Fibroblast of gingiva (primary cell): ENCODE measurements at places on chromosomes 6 and 20.

DNA sequence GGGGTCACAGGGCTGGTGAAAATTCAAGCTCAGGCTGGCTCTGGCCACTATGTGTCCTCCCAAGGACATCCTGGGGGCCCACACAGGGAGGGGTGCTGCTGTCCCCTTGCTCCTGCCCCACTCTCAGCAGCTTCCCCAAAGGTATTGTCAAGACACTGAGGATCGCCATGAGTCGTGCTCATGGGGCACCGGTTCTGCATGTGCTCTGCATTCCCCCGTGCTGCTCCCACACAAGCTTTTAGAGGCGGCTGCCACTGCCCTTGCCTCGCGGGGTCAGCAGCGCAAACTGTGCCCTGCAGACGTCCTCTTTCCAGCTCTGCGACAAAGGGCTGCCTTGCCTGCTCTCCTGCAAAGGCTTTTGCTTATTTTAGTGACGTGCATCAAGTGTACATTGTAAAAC is 179.8 kb downstream of the ERMARD start:
- DNase-seq = no peak

DNA sequence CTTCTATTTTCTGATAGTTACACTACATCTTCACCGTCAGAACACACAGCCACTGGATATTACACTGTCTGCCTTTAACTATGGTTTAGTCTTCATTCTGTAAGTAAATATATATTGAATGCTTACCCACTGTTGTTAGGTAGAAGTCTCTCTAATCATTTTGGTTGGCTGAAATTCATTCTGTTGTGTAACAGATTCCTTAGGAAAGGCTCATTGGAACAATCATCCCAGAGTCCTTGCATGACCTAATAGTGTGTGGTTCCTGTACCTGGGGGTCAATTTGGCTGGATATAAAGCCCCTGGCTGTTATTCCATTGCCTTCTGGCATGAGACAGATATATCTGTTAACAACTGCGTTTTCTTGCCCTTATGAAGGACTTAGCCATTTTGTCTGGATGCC is 9.9 kb downstream of the BLOC1S5 start:
- no peak for DNase-seq

GRCh38 chr6:39225946-39226437 is 3.3 kb downstream of the KCNK5 start:
- no peak for DNase-seq

- DNase-seq = no peak
These were observed 4.6 kb upstream of the EEF1A2 start for GRCh38 chr20:63503524-63503923.

DNA sequence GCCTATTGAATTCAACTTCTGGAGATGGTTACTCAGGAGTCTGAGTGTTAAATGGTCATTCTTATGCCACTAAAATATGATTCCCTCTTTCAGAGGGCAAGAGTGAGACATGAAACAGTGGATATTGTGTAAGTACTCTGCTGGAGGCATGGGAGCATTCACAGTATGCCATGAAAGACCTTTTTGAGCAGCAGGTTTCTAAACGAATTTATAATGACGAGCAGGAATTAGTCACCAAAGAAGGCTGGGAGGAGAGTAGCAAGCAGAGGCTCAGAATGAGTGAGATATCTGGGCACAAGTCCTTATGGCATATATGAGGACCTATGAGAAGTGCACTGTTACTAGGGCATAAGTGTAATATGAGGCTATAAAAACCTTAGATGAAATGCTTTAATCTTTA is 10.9 kb upstream of the MYB start:
- no peak for DNase-seq

DNA sequence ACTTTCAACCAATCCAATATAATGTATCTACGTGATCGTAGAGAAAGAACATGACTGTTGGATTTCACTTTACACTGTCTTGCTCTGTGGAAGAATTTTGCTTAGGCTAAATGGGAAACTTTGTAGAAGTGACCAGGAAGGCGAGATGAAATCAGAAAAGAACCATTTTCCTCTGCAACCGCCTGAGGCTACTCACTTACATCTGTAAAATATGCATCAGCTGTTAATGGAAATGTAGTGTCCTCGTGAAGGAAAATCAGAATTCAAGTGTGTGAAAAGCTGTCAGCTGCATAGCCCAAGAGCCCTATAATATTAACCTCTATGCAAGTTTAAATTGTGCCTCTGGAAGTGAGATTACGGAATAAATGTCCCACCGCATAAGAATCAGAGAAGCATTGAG is 277.9 kb downstream of the C6orf118 start:
- no peak for DNase-seq

GRCh38 chr6:158797331-158798310 is 21.5 kb downstream of the EZR start:
- peak; percentile 81 for DNase-seq

GRCh38 chr20:63191400-63191799 is 24.5 kb downstream of the YTHDF1 start:
- no peak for DNase-seq

- no peak for DNase-seq
These were observed 57.0 kb downstream of the MAP1LC3A start for GRCh38 chr20:34615477-34615876.

DNA sequence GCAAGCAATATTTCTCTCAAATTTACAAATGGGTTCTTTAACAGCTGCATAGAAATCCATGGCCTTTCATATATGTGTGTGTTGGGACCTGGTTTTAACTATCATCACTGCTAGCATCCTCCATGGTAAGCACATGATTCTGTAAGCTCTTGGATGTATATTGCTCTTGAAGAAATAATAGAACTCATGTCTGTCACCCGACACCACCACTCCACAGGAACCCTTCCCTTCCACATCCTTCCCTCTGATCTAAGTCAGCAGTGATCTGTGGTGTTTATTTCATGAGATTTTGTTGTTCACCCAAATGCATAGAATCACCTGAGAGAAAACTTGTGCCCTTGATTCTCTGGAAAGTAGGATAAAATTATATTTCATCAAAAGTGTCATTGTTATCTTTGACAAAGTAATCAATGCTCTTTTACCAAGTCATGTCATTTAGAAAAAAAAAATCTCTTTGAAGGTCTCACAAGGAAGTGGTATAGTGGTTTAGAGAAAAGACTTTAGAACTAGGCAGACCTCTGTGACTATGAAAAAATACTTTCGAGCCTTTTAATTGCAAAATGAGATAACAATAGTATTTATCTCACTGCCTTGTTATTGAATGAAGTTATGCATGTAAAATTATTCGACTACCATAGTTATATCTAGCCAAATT is 649.8 kb upstream of the SLC35B3 start:
- DNase-seq = no peak

- DNase-seq = no peak
These were observed 1.9 kb downstream of the TBPL1 start for GRCh38 chr6:133954657-133955576.

GRCh38 chr20:50267041-50267865 is 76.6 kb downstream of the CEBPB start:
- DNase-seq = peak; percentile 83

DNA sequence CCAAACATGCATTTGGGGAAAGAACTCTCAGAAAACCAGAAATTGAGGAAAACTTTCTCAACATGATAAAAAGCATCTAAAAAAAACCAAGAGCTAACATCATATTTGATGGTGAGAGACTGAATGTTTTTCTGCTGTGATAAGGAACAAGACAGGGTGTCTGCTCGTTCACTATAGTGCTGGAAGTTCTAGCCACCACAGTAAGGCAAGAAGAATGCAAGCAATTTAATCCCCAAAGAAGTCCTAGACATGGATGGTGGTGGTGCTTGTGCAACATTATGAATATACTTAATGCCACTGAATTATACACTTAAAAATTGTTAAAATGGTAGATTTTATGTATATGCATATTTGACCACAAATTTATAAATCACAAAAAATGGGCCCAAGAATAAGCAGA is 53.4 kb downstream of the LYRM2 start:
- DNase-seq = no peak

- DNase-seq = no peak
These were observed 85.4 kb downstream of the NDUFAF5 start for GRCh38 chr20:13870170-13870748.

DNA sequence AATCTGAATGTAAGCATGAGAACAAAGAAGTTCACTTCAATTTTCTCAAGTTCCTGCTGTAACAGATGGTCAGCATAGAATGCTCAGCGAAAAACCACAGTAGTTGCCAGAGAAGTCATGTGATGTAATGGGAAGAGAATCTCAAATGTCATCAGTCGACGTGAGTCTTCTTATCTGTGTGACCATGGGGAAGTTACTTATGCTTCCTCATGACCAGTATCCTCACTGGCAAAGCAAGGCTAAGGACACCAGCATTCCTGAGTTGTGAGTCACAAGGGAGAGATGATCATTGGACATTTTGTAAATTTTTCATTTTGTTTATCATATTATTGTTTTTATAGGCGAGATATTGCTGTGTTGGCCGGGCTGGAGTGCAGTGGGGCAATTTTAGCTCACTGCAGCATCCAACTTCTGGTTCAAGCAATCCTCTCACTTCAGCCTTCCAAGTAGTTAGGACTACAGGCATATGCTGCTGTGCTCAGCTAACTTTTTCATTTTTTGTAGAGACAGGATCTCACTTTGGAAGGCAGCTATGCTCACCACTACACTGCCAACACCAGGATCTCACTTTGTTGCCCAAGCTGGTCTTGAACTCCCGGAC is 21.9 kb downstream of the SGK1 start:
- peak; percentile 99 for DNase-seq

- DNase-seq = no peak
These were observed 300.7 kb downstream of the RNGTT start for GRCh38 chr6:88662653-88663174.

DNA sequence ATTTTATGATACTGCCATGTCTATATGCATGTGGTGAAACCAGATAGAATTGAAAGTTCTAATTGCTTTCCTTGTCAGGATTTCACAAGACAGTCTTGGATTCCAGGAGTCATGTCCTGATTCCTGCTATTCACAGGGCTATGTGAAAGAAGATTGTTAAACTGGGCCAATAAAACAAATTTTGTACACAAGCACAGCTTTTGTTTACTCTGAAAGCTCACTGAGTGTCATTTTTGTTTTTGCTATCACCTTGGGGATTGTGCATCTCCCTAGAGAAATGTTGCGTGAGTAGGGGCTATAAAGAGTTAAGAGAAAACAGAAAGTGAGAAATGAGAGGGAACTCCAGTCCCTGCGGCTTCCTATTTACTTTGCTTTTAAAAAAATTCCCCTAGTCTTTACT is 627.5 kb downstream of the PKHD1 start:
- no peak for DNase-seq

GRCh38 chr6:43495409-43495941 is 14.7 kb downstream of the LRRC73 start:
- DNase-seq = peak; percentile 27

- peak; percentile 17 for DNase-seq
These were observed 68.5 kb upstream of the ZNF184 start for GRCh38 chr6:27541212-27541932.

DNA sequence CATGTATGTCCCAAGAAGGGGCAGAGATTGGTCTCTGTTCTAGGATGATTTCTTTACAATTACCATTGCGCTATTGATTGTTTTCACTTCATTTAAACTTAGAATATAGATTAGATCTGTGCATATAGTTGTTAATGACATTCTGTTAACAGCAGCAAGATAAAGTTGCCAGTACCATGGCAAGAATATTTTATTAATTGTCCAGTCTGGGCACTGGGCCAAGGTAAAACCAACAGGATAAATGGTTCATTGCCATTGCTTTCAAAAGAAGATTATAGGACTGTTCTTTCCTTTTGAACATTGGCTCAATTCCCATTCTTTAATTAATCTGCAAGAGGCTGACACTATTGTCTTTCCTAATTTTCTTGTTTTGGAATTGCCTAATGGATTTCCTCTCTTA is 592.4 kb downstream of the RFPL4B start:
- peak; percentile 5 for DNase-seq

DNA sequence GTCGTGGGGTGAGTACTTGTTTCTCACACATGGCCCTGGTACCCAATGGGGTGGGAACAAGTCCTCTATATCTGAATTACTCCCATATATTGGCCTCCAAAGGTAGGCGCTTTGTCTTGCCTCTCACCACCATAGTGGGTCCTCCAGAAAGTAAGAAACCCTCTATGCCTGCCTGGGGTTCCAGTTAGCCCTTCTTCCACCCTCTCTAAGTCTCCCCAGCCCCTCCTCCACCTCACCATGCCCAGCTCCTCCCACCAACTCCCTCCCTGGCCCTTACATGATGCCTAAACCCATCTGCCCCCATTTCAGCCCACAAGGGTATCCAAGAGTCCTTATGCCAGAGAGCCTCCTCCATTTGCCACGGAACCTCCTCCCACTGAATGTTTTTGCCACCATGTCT is 884 bp downstream of the TSPO2 start:
- no peak for DNase-seq

- peak; percentile 81 for DNase-seq
These were observed 121.5 kb upstream of the FOXQ1 start for GRCh38 chr6:1190366-1190765.

- DNase-seq = no peak
These were observed 392.4 kb downstream of the TAF4 start for GRCh38 chr20:61673152-61673847.

DNA sequence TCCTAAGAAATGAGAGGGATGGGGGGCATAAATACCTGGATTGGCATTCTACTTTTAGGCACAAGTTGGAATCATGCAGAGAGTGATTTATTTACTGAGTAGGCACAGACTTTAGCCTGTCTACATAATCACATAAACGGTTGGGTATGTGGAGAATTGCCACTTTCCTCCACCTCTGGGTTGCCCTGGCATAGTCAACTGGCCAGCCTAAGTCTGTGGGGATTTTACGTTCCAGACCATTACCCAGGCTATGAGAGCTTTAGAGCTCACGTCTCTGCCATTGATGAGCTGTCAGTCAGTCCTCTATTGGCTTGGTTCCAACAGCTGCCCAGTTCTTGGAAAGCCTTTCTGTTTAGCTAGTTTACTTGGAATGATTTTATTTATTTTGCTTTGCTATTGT is 5.0 kb upstream of the BHLHE23 start:
- DNase-seq = peak; percentile 26

- no peak for DNase-seq
These were observed 250.9 kb upstream of the CITED2 start for GRCh38 chr6:139625081-139625939.

DNA sequence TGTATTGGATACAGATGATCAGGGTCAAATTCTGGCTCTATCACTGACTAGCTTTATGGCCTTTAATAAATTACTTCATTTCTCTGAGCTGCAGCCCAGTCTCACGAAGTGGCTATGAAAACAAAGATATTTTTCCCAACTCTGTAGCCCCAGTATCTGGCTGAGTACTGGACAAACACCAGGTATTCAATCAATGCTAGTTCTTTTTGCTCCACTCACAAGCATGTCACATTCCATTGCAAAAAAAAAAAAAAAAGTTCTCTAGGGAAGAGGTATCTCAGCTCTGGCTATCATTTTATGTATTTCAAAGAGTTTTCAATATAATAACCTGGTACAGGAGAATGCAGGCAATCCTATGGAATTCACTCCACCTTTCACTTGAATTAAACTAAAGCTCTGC is 3.1 kb downstream of the CHD6 start:
- no peak for DNase-seq
